ENCODE measurements at places on chromosomes 6 and 20. TPM values are rescaled to one million over a fixed set of nuclear protein-coding genes. Genes with fewer than 3 reads are reported as not detected.
A peak's percentile ranks its signal among the peaks of the same experiment; 100 is the strongest.

Gene C6orf132
- total RNA-seq = 1.2 TPM

- H3K4me3 ChIP-seq = peak overlapping the region; percentile 88
- H3K27me3 ChIP-seq = no peaks in the 10 kb centered on the region
- peak; percentile 29 for DNase-seq
- H3K4me1 ChIP-seq = no peaks in the 10 kb centered on the region
- peaks cover 13% of the 10 kb centered on the region for H3K36me3 ChIP-seq
- peak overlapping the region; percentile 91 for H3K27ac ChIP-seq
These were observed 1.9 kb downstream of the CITED2 start for GRCh38 chr6:139372326-139373153.

Gene C6orf58
- total RNA-seq = not detected

DNA sequence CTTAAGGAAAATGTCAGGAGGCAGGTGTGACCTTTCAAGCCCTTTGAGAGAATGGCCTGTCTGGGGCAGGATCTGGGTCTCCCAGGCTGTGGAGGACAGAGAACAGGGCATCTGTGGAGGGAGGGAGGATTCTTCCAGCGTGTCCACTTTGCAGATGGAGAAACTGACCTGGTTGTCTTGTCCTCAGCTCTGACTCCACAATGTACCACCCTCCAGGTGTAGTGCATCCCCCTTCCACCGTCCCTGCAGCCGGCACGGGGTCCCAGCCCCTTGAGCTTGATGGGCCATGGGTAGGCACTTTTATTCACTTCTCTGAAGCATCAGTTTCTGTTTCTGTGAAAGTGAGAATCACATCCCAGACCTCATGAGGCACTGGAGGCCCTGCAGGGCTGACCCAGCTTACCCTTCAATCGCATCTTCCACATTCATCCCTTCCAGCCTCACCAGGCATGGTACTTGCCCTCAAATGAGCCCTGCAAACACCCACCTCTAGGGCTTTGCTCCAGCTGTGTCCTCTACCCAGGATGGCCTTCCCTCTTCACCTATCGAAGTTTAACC is 4.6 kb upstream of the TGM2 start:
- no peak for DNase-seq
- no peaks in the 10 kb centered on the region for H3K27me3 ChIP-seq
- H3K36me3 ChIP-seq = no peaks in the 10 kb centered on the region
- H3K4me1 ChIP-seq = peaks cover 47% of the 10 kb centered on the region
- H3K27ac ChIP-seq = no peak overlapping the region

Gene KIAA0408
- total RNA-seq = 1.3 TPM

DNA sequence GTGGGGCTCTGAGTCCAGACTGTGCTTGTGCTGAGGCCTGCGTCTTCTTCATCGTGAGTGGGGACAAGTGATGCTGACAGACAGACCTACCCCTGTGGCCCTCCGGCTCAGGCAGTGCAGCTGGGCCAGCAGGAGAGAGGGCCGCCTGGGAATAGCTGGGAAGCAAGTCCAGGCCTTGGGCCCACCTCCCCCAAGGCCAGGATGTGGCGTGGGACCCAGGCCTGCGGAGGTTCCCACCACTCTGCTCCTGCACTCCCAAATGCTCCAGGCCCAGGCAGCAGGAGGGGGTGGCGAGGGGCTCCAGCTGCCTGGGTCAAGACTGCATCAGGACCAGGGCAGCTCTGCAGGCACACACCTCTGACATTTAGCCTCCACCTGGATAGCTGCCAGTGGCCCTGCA is 38.3 kb downstream of the DAAM2 start:
- DNase-seq = no peak
- H3K4me3 ChIP-seq = no peak overlapping the region
- H3K27me3 ChIP-seq = no peaks in the 10 kb centered on the region
- H3K4me1 ChIP-seq = no peaks in the 10 kb centered on the region
- H3K27ac ChIP-seq = no peak overlapping the region

Gene SMPD2
- 7.9 TPM for total RNA-seq

- DNase-seq = no peak
- no peaks in the 10 kb centered on the region for H3K4me1 ChIP-seq
These were observed 19.9 kb upstream of the QKI start for GRCh38 chr6:163394659-163395058.

DNA sequence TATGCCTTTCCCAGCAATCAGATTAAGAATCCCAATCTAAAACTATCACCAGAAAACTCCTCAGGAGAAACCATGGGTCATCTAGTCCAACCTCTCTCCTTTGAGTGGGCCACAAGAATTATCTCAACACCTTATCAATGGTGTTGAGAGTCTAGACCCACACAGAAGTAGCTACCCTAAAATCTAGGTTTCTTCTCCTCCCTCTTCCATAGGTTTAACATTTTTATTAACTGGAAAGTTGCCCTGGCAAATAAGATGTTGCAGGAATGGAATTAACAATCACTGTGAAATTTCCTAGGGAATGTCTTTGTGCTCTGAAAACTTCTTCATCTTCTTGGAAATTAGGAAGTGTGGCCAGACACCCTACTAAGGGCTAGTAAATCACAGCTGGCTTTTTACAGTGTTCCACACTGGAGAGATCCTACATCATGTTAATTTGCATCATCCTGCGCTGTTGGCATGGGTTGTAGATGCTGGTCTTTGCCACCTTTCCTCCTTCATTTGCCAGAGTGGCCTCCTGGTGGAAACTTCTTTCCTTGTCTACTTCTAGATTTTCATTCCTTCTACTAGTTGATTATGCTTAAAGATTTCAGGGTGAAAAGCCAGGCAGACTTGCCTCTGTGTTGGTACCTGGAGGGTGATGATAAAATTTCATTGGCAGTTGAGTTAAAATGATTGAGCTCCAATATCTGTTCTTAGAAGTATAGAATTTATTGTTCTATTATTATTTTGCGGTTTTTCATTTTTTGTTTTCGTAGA is 2.7 kb downstream of the TNFAIP3 start:
- no peaks in the 10 kb centered on the region for H3K27me3 ChIP-seq
- H3K4me1 ChIP-seq = peaks cover 13% of the 10 kb centered on the region
- DNase-seq = no peak
- peak overlapping the region; percentile 28 for H3K4me3 ChIP-seq
- peaks cover 2% of the 10 kb centered on the region for H3K36me3 ChIP-seq
- H3K27ac ChIP-seq = no peak overlapping the region

GRCh38 chr6:45436544-45437438 is 59.1 kb upstream of the SUPT3H start:
- H3K4me1 ChIP-seq = peaks cover 37% of the 10 kb centered on the region
- no peak overlapping the region for H3K4me3 ChIP-seq
- no peaks in the 10 kb centered on the region for H3K27me3 ChIP-seq

Gene DCDC2
- total RNA-seq = not detected

- no peak overlapping the region for H3K27ac ChIP-seq
- H3K4me3 ChIP-seq = no peak overlapping the region
- peaks cover 2% of the 10 kb centered on the region for H3K27me3 ChIP-seq
- H3K36me3 ChIP-seq = no peaks in the 10 kb centered on the region
- peaks cover 2% of the 10 kb centered on the region for H3K4me1 ChIP-seq
- DNase-seq = peak; percentile 32
These were observed 156.6 kb downstream of the NFATC2 start for GRCh38 chr20:51385646-51386530.

GRCh38 chr6:51891784-51892183 is 195.6 kb downstream of the PKHD1 start:
- H3K27ac ChIP-seq = no peak overlapping the region
- H3K27me3 ChIP-seq = no peaks in the 10 kb centered on the region
- DNase-seq = no peak
- no peaks in the 10 kb centered on the region for H3K36me3 ChIP-seq
- no peaks in the 10 kb centered on the region for H3K4me1 ChIP-seq

DNA sequence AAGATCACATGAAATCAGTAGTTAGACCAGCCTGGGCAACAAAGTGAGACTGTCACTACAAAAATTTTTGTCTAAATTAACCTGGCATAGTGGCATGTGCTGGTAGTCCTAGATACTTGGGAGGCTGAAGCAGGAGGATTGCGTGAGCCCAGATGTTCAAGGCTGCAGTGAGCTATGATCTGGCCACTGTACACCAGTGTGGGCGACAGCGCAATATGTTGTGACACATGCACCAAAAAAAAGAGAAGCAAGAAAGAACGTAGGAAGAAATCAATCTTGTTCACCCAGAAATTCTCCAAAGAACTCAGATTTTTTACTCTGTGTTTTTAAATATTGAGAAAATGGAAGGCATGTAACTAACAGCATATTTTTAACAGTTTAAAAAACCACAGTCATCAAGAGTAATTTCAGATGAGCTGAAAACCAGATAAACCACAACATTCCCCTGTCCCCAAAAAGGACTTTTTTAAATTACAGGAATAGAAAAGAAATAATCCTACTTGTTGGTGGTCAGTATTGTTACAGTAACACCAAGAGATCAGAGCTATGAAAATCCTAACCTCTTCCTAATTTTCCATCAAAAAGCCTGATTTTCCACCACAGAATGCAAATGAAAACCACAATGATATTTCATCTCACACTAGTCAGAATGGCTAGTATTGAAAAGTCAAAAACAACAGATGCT is 240.2 kb downstream of the KHDC1L start:
- H3K36me3 ChIP-seq = no peaks in the 10 kb centered on the region
- no peak overlapping the region for H3K4me3 ChIP-seq
- no peaks in the 10 kb centered on the region for H3K4me1 ChIP-seq
- no peaks in the 10 kb centered on the region for H3K27me3 ChIP-seq

GRCh38 chr20:32524829-32525501 is 60.2 kb downstream of the NOL4L start:
- no peak for DNase-seq
- peaks cover 5% of the 10 kb centered on the region for H3K27me3 ChIP-seq
- H3K4me1 ChIP-seq = no peaks in the 10 kb centered on the region
- H3K36me3 ChIP-seq = no peaks in the 10 kb centered on the region

- H3K4me3 ChIP-seq = no peak overlapping the region
- H3K27me3 ChIP-seq = no peaks in the 10 kb centered on the region
- H3K4me1 ChIP-seq = no peaks in the 10 kb centered on the region
- DNase-seq = peak; percentile 87
These were observed 54.0 kb upstream of the AKIRIN2 start for GRCh38 chr6:87755708-87756671.

Gene ID4
- 0.83 TPM for total RNA-seq

- H3K27ac ChIP-seq = peak overlapping the region; percentile 98
- peaks cover 8% of the 10 kb centered on the region for H3K36me3 ChIP-seq
- H3K4me1 ChIP-seq = no peaks in the 10 kb centered on the region
- no peaks in the 10 kb centered on the region for H3K27me3 ChIP-seq
- peak; percentile 72 for DNase-seq
- peak overlapping the region; percentile 55 for H3K4me3 ChIP-seq
These were observed 764 bp downstream of the BAG6 start for GRCh38 chr6:31651602-31652191.

Measured in fibroblast of lung (primary cell).